ENCODE measurements at places on chromosomes 2 and 18.

DNA sequence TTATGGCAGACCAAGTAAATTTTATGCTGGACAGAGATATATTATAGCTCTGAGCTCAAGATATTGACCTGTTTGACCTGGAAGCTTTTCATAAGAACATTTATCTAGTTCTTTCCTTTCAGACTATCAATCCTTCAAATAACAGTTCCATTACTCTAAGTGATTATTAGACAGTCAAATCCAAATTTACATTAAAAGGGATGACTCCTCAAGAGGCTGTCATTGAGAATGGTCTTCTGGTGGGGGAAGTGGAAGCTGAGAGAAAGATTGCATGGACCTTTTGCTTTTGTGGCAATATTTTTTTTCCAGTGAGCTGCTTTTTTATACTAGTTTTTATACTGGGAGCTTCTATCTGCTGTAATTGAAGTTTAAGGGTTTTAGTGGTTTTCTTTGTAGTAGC, 14.9 kb upstream of the SERPINB12 start:
- peaks cover 43% of the 10 kb centered on the region for H3K27me3 ChIP-seq
- no peaks in the 10 kb centered on the region for H3K36me3 ChIP-seq
- H3K4me1 ChIP-seq: peaks cover 2% of the 10 kb centered on the region
- no peak overlapping the region for H3K4me3 ChIP-seq
- no peak overlapping the region for H3K27ac ChIP-seq

GRCh38 chr2:157258520-157259326, 1.2 kb downstream of the GALNT5 start:
- no peaks in the 10 kb centered on the region for H3K27me3 ChIP-seq
- H3K4me3 ChIP-seq: no peak overlapping the region
- no peak for DNase-seq
- no peak overlapping the region for H3K27ac ChIP-seq
- H3K4me1 ChIP-seq: no peaks in the 10 kb centered on the region

DNA sequence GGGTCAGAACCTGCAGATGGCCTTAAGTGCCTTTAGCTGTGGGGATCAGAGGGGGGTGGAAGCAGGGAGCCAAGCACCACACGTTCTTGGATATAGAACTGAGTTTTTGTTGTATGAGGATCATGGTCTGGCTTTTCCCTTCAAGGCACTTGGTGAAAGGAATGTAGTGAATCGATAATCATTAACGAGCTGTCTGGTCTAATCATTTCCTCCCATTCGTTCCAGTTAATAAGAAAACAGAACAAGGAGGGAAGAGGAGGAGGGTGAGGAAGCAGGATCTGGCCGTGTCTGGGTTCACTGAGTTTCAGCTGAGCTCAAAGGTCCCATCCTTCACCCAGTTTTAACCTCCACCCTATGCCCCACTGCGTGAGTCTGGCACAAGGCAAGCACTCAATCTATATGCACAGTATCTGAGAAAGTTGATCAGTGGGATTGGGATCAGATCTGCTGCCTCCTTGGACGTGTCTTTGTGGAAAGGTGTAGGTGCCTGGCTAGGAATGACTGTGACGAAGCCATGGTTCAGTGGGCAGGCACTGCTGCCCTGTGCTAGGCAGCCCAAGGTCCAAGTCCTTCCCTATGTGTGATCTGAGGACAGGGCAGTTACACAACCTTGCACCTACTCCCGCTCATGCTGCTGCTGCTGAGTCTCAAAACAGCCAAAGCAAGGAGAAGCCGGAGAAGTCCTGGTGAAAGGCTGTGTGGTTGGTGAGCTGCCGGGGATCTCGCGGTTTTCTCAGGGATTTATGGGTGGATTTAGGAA, 54.8 kb downstream of the GALNT14 start:
- DNase-seq: no peak
- no peak overlapping the region for H3K27ac ChIP-seq
- H3K4me3 ChIP-seq: no peak overlapping the region
- no peaks in the 10 kb centered on the region for H3K4me1 ChIP-seq
- peaks cover 64% of the 10 kb centered on the region for H3K27me3 ChIP-seq

DNA sequence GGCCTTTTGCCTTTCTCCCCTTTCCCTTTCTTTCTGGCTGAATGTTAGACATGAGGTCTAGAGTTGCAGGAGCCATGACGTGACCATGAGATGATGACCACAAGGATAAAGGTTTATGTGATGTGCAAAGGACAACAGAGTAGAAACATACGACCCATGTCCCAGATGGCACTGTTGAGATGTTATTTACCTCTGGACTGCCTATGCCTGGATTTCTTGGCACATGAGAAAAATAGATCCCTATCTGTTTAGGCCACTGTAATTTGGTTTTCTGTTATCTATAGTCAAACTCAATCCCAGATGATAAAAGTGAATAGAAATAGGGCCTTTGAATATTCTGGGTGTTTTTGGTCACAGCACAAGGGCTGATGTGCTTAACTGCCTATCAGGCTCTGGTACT, 58.8 kb downstream of the GDF7 start:
- no peak for DNase-seq
- H3K4me3 ChIP-seq: no peak overlapping the region
- H3K27me3 ChIP-seq: no peaks in the 10 kb centered on the region
- H3K36me3 ChIP-seq: no peaks in the 10 kb centered on the region
- peaks cover 2% of the 10 kb centered on the region for H3K4me1 ChIP-seq

- H3K36me3 ChIP-seq: no peaks in the 10 kb centered on the region
- H3K4me3 ChIP-seq: no peak overlapping the region
- no peaks in the 10 kb centered on the region for H3K27me3 ChIP-seq
- DNase-seq: no peak
- H3K4me1 ChIP-seq: no peaks in the 10 kb centered on the region
- H3K27ac ChIP-seq: no peak overlapping the region
Measured at GRCh38 chr2:13524492-13524891, 807.8 kb downstream of the TRIB2 start.

- no peaks in the 10 kb centered on the region for H3K36me3 ChIP-seq
- no peak overlapping the region for H3K27ac ChIP-seq
- no peaks in the 10 kb centered on the region for H3K27me3 ChIP-seq
- H3K4me1 ChIP-seq: peaks cover 5% of the 10 kb centered on the region
- H3K4me3 ChIP-seq: no peak overlapping the region
Measured at GRCh38 chr2:111024496-111024895, 96.2 kb upstream of the BCL2L11 start.

- peak within 1 kb of the TSS; percentile 77 for H3K4me3 ChIP-seq
- H3K27ac ChIP-seq: no peak within 1 kb of the TSS
- no peak for DNase-seq
- no peaks in the 10 kb centered on the region for H3K36me3 ChIP-seq
- H3K27me3 ChIP-seq: peaks cover 88% of the 10 kb centered on the region
- H3K4me1 ChIP-seq: peaks cover 11% of the 10 kb centered on the region
Measured at GRCh38 chr2:95025406-95026319, at the start of gene MAL. Gene MAL, plus strand, starts transcription at chr2:95025708. Its CDS starts 85 bp downstream, at chr2:95025793.

- peaks cover 81% of the 10 kb centered on the region for H3K4me1 ChIP-seq
- no peaks in the 10 kb centered on the region for H3K27me3 ChIP-seq
- peaks cover 96% of the 10 kb centered on the region for H3K36me3 ChIP-seq
- peak overlapping the region; percentile 91 for H3K27ac ChIP-seq
- no peak for DNase-seq
Measured at GRCh38 chr18:48934723-48935432, 15.9 kb downstream of the SMAD7 start.

DNA sequence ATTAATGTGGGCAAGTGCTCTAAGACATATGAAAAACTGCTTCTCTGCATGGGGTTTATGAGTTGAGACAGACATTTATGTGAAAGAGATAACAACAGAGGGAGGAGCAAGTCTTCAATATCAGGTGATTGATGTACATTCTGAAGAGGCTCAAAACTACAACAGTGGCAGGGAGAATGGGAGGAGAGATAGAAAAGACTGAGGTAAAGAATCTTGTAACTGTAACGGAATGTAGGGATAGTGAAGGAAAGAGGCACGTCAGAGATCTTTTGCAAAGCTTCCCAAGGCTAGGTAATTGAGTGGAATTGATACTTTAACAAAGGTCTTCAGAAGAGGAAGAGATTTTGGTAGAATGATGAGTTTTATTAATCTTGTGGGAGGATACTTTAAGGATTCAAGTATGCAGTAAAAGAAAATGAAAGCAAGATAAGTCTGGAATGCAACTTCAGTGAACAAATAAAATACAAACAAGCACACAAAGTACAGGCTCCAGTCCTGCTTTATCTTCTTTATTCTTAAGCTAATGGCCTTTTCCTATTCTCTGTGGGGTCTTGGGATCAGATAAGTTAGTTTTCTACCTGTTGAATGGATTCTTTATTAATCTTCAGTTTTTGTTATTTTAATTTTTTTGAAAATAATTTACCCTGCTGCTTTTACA, 15.0 kb downstream of the SMAD4 start:
- H3K27me3 ChIP-seq: no peaks in the 10 kb centered on the region
- no peak for DNase-seq

DNA sequence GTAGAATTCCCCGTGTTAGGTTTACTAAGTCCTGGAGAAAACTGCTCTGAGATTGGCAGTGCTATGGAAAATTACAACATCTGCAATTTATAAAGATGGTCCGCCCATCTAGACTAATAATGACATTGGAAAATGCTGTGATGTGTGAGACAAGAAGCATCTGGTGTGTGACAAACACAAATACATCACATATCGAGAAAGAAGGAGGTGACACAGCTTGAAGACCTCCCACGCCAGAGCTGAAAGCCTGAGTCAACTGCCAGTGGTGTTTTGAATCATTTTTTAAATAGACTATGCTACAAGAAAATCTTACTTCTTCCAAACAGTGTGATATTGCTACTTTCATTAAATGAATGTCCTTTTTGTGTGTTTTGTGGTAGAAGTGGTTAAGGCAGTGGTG, 8.6 kb upstream of the ANO7 start:
- no peak overlapping the region for H3K4me3 ChIP-seq
- no peaks in the 10 kb centered on the region for H3K27me3 ChIP-seq
- H3K4me1 ChIP-seq: no peaks in the 10 kb centered on the region
- no peak for DNase-seq
- no peak overlapping the region for H3K27ac ChIP-seq

DNA sequence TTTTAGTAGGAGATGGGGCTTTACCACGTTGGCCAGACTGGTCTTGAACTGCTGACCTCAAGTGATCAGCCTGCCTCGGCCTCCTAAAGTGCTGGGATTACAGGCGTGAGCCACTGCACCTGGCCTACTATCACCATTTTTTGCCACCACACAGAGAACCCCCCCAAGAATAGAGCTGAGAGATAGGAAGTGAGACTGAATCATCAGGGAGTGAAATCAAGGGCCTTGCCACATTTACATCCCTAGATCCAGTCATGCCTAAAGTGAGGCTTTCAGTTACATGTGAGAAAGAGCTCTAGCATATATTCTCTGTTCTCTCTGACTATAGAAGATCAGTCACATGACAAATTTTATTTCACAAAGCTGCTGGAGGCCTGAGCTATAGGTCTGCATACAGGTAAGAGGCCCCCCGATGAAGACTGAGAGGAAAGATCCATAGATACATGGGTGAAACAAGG, 28.0 kb upstream of the KCMF1 start:
- no peaks in the 10 kb centered on the region for H3K27me3 ChIP-seq
- H3K36me3 ChIP-seq: peaks cover 18% of the 10 kb centered on the region
- H3K27ac ChIP-seq: peak overlapping the region; percentile 18
- no peak for DNase-seq
- H3K4me1 ChIP-seq: peaks cover 25% of the 10 kb centered on the region
